ENCODE measurements at places on chromosomes 16 and 17.

DNA sequence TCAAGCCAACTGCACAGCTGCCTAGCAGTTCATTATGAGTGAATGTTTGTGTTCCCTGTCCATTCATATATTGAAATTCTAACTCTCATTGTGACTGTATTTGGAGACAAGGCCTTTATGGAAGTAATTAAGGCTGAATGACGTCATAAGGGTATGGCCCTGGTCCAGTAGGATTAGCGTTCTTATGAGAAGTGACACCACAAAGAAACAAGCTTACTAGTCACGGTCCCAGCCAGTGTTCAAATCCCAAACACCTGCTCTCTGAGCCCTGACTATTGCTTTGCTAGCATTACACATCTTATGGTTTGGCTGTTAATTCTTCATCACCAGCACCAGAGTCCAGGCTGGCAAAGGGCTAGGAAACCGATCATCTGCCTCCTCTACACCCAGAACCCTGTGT is 2.2 kb downstream of the ZNF668 start:
- no peak for DNase-seq

- peak; percentile 19 for DNase-seq
Measured at GRCh38 chr17:73430848-73431247, 119.0 kb upstream of the CDC42EP4 start.

- no peak for DNase-seq
Measured at GRCh38 chr16:10598157-10598556, 17.8 kb upstream of the EMP2 start.

GRCh38 chr17:65434878-65435277 is 126.6 kb downstream of the AXIN2 start:
- no peak for DNase-seq

- DNase-seq = no peak
Measured at GRCh38 chr17:44159519-44160210, 10.8 kb upstream of the ASB16 start.

- no peak for DNase-seq
Measured at GRCh38 chr17:67549820-67550219, 167.9 kb upstream of the NOL11 start.

GRCh38 chr17:42518046-42518754 is 17.8 kb upstream of the NAGLU start:
- DNase-seq = peak; percentile 79

DNA sequence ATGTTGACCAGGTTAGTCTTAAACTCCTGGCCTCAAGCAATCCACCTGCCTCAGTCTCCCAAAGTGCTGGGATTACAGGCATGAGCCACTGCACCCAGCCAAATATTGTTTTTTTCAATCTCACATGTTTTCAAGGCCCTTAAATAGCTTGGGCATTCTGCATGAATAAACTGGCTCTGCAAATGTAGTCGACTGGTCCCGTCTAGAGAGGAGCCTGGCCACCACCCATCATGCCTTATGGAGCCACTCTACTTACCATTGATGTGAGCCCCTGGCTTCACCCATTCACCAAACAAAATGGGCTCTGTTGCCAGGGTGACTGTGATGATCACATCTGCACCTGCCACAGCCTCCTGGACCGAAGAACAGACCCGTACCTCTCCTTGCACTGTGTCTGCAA is 10.8 kb downstream of the CRYM start:
- DNase-seq = no peak

DNA sequence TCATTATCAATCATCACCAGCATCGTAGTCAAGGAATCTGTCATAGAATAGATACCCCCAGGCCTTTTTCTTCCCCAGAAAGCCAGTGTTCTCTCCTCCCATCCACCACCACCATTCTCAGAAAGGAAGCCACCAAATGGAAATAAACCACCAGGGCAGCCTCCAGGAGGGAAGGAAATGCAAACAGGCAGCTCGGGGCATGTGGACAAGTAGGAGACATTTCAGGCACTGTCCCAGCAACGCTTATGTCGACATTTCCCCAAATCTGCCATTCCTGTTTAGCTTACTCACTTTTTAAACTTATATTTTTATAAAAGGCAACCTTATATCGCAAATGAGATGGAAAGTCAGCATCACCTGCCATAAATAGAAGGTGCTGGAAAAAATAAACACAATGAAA is 15.8 kb downstream of the EMP2 start:
- DNase-seq = no peak

- DNase-seq = no peak
Measured at GRCh38 chr17:6066183-6066948, 3.8 kb upstream of the WSCD1 start.

GRCh38 chr16:62190426-62190825 is 154.2 kb upstream of the CDH8 start:
- DNase-seq = no peak

DNA sequence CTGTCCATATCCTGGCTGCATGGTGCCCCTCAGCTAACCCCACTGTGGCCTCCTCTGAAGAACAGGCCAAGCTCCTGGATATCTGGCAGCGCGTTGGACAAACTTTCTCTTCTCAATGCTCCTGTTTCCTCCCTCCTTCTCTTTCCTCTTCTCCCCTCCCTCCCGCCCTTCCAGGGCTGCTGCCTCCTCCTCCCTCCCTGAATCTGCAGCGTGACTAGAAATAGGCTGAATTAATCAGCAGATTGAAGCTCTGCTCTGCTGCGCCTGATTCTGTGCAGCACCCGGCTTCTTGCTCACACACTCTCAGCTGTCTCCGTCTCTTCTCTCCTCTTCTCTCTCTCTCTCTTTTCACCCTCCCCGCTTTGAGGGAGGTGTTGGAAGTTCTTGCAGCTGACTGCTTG is 19.8 kb downstream of the TMEM94 start:
- DNase-seq = no peak

DNA sequence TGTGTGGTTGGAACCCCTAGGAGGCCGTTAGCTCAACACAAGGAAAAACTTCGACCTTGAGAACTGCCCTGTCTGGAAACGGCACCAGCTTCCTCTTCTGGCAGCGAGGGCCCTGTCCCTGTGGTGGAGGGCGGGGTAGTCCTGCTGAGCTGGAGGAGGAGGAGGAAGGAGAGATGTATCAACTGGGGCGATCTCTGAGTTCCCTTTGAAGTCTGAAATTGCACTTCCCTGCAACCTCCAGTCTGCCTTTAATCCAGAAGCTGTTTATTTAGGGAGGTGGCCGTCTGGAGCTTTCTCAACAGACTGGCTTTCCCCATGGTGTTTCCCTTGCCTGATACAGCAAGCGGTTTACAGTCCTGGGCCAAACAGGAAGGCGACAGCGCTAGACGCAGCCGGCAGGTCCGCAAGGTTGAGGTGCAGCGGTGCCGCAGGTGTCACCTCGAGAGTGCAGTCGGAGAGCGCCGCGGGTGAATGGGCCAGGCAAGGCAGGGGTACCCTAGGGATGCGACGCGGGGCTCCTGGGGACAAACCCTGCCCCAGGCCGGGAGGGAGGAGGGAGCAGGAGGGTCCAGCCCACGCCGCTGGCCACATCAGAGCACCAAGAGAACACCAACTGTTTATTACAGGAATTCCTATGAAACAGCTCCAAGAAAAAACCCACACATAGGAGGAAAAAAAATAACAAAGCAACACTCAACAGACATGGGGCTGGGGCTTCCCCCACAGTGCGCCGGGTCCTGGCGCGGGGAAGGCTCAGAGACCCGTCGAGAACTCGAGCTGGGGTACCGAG is 11.4 kb upstream of the MRPS23 start:
- DNase-seq = peak; percentile 70

- DNase-seq = peak; percentile 23
Measured at GRCh38 chr16:19898924-19899604, 14.4 kb upstream of the GPRC5B start.

GRCh38 chr17:753418-753817 is 1.4 kb upstream of the GEMIN4 start:
- no peak for DNase-seq

- no peak for DNase-seq
Measured at GRCh38 chr17:74843352-74843627, 16.4 kb downstream of the GRIN2C start.

DNA sequence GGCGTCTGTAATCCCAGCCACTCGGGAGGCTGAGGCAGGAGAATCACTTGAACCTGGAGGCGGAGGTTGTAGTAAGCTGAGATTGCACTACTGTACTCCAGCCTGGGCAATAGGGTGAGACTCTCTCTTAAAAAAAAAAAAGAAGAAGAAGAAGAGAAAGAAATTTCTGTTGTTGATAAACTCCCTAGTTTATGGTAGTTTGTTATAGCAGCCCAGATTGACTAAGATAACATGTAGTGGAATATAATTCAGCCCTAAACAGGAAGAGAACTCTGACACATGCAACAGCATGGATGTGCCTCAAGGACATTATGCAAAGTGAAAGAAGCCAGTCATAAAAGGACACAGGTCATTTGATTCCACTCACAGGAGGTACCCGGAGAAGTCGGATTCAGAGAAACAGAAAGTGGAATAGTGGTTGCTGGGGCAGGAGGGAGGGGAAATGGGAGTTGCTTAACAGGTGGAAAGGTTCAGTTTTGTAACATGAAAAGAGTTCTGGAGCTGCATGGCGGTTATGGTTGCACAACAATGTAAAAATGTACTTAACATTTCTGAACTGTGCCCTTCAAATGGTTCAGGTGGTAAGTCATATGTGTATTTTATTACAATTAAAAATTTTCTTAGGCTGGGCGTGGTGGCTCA is 26.0 kb upstream of the PRM1 start:
- DNase-seq = no peak

DNA sequence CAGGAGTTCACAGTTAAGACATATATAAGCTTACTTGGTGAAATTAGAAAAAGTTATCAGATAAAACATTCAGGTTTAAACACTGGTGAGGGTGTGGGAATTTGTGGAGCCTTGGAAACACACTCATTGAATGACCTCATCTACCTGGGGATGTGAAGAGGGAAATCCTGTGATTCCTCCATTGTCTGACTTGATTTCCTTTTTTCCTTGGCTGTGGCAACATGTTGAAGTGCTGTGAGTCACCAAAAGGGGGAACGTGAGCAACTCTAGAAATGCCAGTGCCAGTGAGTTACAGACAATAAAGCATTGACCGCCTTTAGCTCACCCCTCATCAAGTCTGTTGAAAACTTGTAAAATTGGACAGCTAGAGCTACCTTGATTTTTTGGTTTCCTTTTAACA is 1.8 kb downstream of the HMOX2 start:
- no peak for DNase-seq

DNA sequence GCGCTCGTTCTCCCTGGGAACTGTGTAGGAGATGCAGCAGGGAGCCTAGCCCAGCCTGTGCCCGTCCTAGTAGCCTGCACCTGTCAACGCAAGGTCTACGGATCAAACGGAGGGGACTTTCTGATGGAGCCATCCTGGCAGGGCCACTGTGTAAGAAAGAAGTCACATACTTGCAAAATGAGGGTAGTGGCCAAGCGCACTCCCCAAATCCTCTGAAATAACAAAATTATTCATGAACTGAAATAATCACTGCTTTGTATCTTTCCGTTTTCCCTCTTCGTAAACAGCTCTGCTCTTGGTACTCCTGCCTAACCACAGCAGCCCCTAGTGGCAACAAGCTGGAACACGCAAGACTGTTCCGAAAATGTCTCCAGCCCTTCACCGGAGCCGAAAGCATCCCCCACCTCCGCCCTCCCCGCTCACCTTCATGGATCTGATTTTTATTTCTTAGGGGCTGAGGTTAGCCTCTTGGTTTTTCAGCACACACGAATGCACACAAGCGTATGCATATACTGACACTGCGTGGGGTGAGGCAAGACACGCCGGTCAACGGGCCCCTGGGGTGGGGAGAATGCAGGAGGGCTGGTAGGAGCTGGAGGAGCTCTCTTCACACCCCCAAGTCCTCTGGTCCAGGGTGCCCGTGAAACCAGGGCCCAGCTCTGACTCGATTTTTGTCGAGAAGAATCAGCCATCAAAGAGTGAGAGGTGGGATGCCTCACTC is 100.8 kb downstream of the ABCC12 start:
- DNase-seq = no peak

GRCh38 chr16:70270176-70270575 is 18.4 kb upstream of the EXOSC6 start:
- DNase-seq = no peak

DNA sequence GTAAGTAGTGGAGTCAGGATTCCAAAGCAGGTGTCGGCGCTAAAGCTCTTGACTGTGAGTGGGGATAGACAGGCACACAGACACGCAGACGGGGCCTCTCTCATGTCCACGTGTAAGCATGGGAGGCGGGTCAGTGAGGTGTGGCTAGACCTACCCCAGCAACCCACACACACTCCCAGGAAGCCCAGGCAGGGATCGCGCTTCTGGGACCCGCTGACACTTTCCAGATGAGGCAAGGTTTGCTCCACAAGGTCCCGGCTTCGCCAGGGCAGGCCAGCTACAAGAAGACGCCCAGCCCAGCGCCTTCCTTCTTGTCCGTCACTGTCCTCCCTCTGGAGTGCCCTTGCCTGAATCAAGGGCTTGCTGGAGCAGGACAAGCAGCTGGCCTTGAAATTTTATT is 213.8 kb upstream of the RPL38 start:
- DNase-seq = no peak

GRCh38 chr17:72244494-72244893 is 123.7 kb downstream of the SOX9 start:
- no peak for DNase-seq

GRCh38 chr17:72970797-72971196 is 121.7 kb downstream of the SLC39A11 start:
- DNase-seq = no peak

DNA sequence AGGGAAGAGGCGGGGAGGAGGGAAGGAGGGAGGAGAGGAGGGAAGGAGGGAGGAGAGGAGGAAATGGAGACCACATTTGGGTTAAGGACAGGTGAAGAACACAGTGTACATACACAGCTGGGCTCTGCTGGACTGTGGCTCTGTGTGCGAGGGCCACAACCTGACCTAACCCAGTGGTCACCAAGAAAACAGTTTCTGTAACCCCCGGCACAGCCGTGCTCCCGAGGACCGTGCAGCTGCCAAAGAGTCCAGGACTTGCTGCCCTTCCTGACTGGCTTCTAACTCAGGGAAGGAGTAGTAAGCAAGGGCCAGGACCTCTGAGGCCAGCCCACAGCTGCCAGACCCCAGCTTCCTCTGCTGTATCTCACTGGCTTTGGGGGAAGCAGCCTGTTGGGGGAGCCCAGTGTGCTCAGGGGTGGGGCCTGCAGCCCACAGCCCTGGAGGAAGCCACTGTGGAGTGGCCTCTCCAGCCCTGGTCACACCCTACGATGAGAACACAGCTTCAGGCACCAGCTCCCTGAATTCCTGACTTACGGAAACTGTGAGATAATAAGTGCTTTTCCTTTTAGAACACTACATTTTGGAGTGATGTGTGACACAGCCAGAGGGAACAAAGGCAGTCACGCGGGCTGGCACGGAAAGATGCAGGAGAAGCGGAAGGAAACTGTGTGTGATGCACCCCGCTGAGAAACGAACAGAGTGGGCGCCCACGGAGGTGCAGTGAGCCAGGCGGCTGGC is 32.3 kb downstream of the SLC7A5 start:
- DNase-seq = peak; percentile 34

Measured in bone marrow (tissue), 2 donors.